ENCODE measurements at places on chromosomes 12 and 14.

DNA sequence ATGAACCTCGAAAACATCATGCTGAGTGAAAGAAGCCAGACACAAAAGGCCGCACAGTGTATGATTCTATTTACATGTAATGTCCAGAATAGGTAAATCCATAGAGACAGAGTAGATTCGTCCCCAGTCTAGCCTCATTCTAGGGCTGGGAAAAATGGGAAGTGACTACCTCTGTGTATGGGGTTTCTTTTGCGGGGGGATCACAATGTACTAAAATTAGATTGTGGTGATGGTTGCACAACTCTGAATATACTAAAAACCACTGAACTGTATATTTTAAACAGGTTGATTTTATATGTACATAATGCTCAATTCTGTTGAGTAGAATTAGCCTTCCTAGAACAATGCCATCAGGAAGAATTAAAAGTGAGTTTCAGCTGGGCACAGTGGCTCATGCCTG lies 6.3 kb upstream of the RILPL2 start:
- no peak for DNase-seq

GRCh38 chr12:127048057-127048456 lies 1218.9 kb upstream of the TMEM132C start:
- no peak for DNase-seq

DNA sequence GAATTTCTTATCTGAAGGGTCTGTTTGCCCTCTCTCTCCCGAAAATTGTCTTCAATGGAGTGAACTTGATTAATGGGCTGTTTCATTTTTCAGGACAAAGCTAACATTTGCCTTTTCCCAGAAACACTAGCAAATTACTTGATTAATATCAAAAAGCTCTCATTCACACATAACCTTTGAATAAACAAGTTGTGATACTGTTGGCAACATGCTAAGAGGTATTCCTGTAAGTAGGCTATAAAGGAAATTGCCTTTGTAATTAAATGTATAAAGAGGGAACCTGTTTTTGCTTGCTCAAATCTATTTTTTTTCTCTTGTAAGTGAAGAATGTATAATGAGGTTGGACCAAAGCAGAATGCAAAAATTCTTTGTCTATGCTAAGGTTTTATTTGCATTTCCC lies 457.2 kb downstream of the TMTC2 start:
- DNase-seq: no peak

DNA sequence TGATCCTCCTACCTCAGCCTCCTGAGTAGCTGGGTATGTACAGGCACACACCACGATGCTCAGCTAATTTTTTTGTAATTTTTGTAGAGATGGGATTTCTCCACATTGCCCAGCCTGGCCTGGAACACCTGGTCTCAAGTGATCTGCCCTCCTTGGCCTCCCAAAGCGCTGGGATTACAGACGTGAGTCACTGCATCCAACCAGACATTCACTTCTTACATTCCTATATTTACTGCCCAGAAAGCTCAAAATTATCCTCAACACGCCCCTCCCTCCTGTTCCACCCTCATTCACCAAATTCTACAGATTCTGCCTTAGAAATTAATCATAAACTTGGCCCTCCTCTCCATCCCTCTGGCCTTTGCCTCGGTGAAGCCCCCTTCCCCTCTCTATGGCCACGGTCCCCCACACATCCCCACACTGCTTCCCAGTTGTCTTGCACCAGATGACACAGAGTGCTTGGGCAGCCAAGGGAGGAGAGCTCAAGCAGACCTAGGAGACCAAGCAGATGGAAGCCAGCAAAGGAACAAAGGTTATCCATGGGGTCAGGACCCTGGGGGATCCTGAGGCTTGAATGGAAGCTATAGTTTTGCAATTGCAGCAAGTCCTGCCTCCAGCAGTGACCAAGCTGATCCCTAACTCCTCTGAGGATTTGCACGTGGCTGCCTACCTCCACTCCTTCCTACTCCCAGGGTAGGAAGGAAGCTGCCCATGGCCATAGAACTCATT lies 213.2 kb upstream of the FOXN3 start:
- DNase-seq: no peak

- DNase-seq: no peak
Observed at GRCh38 chr12:120971299-120972180, 6.8 kb upstream of the HNF1A start.

DNA sequence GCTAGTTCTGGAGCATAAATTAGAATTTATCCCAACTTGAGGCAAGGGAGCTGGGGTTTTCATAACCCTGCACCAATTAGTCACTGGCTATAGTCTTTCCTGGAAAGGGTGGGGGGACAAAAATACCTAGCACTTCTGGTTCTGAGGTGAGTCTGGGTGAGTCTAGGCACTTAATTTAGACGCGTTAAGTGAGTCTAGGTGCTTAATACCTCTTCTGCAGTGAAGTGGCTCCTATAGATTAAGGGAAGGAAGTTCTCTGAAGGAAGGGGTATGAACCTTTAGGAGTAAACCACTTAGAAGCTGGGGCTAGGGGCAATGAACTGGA lies 251.7 kb downstream of the EFCAB11 start:
- DNase-seq: no peak

GRCh38 chr12:230925-231671 lies 17.1 kb upstream of the SLC6A12 start:
- no peak for DNase-seq

GRCh38 chr12:13198876-13199275 lies 2.4 kb downstream of the EMP1 start:
- no peak for DNase-seq

- no peak for DNase-seq
Observed at GRCh38 chr14:36479344-36479743, 40.7 kb downstream of the NKX2-1 start.

- no peak for DNase-seq
Observed at GRCh38 chr12:43241986-43242385, 310.0 kb downstream of the ADAMTS20 start.

GRCh38 chr14:96698960-96699539 lies 98.1 kb upstream of the VRK1 start:
- DNase-seq: no peak

GRCh38 chr14:56394826-56395530 lies 184.6 kb upstream of the TMEM260 start:
- no peak for DNase-seq

- DNase-seq: no peak
Observed at GRCh38 chr12:118645219-118645618, 268.9 kb downstream of the SUDS3 start.

DNA sequence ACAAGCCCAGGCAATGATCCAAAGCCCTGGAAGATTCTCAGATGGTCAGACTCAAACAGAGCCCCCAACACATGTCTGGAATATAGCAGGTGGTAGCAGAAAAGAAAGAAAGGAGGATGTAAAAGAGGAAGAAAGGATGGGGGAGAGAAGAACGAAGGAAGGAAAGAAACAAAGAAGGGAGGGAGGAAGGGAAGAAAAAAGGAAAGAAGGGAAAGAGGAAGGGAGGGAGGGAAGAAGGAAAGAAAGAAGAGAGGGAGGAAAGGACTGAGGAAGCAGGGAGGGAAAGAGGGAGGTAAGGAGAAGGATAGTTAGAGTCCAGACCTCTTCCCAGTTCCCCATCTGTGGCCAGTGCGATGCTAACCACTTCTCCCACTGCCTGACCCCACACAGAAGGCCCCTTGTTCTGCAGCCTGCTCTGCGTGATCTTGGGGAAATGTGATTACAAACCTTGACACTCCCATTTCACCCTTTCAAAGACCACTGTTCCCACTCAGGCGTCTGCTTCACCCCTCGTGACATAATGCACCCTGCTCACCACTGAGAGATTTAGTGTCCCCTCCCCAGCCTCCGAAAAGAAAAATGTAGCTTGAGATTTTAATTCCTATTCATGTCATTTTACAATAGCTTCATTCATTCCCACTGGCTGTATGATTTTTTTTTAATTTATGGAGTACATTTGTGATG lies 357.9 kb downstream of the BCL11B start:
- DNase-seq: no peak

DNA sequence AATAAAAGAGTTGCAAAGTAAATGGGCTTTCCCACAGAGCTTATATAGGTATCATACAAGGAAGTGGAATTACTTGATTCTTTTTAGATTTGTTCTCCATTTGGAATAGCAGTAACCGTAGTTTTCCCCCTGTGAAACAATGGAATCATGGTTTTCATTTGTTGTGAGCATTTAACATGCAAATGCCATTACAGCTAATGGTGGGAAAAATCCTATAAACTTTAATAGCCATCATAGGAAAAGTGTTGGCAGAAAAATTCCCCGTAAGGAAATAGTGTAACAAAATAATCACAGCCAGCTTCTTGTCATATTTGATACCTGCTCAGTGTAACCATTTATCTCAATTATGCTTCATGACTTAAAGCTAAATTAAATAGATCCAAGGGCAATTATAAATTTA lies 95.3 kb downstream of the TPH2 start:
- DNase-seq: no peak

DNA sequence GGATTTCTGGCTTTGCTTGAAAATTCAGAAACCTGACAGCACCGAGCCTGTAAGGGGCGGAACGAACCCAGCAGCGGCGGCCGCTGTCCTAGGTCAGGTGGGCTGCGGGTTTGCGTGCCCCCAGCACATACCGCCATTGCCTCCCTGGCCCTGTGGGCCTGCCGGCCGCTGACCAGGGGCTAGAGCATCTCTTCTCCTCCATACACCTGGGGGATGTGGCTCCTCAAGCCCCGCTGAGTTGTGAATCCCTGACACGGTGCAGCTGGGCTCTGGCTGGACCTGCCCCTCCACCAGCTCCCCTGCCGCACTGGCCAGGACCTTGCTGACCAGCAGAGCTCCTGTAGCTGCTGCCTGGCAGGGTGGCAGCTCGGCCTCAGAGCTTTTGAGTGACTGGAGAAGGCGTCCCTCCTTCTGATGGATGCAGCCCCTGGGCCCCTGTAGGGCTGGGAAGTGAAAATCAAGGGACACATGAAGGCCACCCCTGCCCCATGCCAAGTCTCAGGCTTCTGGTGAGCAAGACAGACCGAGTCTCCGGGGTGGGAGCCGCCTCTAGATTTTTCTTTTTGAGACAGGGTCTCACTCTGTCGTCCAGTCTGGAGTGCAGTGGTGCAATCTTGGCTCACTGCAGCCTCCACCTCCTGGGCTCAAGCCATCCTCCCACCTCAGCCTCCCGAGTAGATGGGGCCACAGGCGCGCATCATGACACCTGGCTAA lies 184.9 kb upstream of the SFSWAP start:
- DNase-seq: no peak

- no peak for DNase-seq
Observed at GRCh38 chr12:14560904-14561574, 6.6 kb downstream of the PLBD1 start.

GRCh38 chr14:21379338-21379737 lies 4.5 kb downstream of the SUPT16H start:
- DNase-seq: no peak

- no peak for DNase-seq
Observed at GRCh38 chr14:83461521-83461920, 1927.9 kb upstream of the SEL1L start.

DNA sequence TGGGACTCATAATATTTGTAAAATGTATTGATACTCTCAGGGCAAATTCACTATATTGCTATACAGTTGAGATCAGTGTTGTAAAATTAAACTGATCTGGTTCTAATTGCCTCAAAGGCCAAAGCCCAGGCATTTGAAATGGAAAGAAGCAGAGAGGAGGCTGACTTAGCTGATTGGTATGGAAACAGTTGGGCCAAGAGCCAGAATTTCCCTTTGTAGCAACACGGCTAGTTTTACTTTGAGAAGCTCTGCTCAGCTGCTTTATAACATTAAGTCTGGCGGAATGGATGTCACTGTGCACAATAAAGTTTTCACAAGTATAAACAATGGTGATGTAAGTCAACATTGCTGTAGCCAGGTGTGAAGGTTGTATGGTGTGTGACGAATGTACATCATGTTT lies 186.4 kb downstream of the MSRB3 start:
- no peak for DNase-seq

DNA sequence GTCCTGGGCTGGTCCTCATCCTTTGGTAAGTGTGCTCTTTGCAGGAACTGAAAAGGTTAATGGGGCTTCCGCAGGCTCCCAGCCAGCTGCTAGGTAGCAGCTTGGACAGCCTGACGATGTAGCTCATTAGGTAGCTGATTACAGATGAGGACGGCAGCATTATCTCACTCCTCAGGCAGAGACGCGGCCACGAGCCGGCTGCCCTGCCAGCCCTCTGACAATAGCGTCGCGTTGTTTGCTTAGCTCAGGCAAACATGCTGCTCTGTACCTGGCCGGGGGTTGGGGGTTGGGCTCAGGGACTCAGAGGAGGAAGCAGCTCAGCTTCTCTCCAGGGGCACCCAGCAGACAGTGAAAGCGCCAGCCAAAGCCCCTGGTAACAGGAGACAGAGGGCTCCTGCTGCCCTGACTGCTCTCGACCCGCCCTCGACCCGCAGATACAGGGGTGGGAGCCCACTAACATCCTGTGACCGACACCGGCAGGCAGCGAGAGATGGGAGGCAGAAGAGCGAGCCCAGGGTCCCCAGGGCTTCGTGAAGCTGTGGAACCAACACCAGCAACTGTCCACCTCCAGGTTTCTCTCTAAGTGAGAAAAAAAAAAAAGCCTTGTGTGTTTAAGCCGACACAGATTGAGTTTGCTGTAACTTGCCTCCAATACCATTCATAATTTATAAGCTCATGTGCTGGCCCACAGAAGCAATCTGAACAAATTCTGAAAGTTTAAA lies 53.4 kb upstream of the DLK1 start:
- no peak for DNase-seq

DNA sequence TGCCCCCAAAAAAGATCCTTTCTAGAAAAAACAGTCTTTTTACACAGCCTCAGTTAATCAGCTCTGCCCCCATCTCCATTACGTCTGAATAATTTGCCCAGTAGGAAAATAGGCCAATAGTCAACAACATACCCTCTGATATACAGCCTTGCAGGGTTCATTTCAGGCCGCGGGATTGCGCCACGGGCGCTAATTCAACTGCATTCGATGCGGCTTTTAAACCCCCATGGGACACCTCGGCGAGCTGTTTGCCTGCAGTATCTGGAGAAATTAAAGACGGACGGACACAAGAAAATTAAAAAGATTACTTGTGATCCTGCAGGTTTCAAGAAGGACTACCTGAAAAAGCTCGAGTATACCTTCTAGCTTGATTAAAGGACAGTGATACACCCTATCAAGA lies 36.1 kb downstream of the ERP29 start:
- no peak for DNase-seq

DNA sequence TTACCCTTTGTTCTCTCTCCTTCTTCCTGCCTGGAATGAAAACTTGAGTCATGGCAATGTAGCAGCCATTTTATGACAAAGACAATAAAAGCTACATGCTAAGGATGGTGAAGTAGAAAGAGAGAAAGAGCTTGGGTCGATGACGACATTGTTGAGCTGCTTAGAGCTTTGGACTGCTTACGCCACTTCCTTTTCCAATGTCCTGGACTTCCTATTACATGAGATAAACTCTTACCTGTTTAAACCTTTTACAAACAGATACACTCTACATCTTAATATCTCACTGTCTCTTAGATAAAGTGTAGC lies 70.1 kb downstream of the PEBP1 start:
- no peak for DNase-seq

Data from stimulated activated CD8-positive, alpha-beta memory T cell treated with anti-CD3 and anti-CD28 coated beads, Interleukin-4, amount 100 ng/mL, for 4 hours (primary cell).